ENCODE measurements at places on chromosomes 7 and 10.

GRCh38 chr10:43870968-43871439, 222.3 kb upstream of the ZNF32 start:
- no peak for DNase-seq

- no peak for DNase-seq
Measured at GRCh38 chr7:16813232-16813616, 8.4 kb upstream of the AGR2 start.

DNA sequence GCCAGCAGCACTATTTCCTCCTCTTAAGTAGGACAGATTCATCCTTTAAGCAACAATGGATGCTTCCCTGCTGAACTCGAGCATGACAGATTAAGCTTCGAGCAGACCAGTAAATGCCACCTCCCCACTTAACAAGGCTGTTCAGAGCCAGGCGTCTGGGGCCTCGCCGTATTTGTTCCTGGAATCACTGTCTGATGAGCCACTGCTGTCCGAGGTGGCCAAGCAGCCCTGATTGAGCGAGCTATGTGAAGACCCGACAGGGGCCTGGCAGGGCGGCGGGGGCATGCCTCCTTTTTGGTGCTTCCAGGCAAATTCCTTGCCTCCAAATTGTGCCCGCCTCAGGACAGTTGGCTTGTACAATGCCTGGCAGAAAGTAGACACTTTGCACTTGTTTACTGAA, 862.6 kb downstream of the NRG3 start:
- DNase-seq: no peak

DNA sequence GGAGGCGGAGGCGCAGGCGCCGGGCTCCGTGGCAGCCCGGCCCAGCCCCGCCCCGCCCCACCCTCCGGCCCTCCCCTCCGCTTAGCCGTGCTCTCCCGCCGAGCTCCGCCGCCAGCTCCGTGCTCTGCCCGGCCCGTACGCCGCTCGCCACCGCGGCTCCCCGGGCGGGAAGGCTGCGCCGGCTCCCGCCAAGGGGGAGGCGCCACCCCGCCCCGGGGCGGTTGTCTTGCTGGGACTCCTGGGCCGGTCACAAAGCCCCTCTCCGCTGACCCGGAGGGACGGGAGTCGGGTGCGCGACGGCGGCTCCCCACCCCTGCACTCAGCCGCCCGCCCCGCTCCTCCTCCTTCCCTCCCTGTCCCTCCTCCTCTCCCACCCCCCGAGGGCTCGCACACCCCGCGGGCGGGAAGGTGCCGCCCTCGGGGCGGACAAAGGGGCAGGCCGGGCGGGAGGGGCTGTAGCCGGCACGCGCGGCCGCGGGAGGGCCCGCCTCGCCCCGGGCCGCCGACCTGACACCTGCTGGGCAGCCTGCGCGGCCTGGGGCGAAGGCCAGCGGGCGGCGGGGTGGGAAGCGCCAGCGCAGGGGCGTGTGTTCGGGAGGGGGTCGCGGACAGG, 11.5 kb upstream of the SP8 start:
- no peak for DNase-seq

DNA sequence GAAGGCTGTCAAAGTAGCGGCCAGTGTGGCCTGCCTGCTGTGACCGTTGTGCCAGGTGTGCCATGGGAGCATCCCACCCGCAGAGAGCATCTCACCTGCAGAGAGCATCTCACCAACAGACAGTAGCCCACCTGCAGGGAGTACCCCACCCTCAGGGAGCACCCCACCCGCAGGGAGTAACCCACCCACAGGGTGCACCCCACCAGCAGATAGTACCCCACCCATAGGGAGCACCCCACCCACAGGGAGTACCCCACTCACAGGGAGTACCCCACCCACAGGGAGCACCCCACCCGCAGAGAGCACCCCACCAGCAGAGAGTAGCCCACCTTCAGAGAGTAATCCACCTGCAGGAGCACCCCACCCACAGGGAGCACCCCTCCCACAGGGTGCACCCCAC, 476.5 kb downstream of the TCERG1L start:
- DNase-seq: no peak

- no peak for DNase-seq
Measured at GRCh38 chr7:86908948-86909347, 150.5 kb downstream of the ELAPOR2 start.

DNA sequence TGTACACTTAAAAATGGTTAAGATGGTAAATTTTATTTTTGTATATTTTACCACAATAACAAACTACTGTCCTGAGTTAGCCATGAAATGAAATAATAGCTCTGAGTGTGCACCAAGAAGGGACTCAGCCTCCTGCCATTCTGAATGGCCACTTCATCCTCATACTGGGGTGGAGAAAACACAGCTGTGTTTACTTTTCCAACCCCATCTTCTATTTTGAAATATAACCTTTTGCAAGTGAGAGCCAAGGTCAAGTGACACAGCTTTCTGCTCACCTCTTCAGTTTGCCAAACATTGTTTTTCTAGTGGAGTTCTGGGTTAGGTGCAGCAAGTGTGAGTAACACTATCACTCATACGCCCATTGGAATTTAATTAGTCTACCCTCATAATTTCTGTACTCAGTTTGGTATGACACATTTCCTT, 107.4 kb upstream of the GLCCI1 start:
- no peak for DNase-seq

DNA sequence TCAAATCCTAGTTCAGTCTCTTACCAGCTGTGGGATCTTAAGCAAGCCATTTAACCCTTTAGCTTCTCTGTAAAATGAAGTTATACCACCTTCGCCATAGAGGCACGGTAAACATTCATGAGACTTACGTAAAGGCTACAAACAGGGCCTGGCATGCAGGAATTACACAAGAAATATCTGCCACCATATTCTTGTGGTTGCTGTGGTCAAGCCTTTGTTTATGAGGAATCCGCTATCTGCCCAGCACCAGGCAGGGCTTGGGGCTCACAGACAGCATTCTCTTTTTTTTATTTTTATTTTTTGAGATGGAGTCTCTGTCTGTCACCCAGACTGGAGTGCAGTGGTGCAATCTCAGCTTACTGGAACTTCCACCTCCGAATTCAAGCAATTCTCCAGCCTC, 9.9 kb downstream of the AIFM2 start:
- no peak for DNase-seq

GRCh38 chr7:110856704-110857103, 234.2 kb upstream of the LRRN3 start:
- DNase-seq: no peak

Data from GM12864 (cell line).